ENCODE measurements at places on chromosomes 16 and 17.

DNA sequence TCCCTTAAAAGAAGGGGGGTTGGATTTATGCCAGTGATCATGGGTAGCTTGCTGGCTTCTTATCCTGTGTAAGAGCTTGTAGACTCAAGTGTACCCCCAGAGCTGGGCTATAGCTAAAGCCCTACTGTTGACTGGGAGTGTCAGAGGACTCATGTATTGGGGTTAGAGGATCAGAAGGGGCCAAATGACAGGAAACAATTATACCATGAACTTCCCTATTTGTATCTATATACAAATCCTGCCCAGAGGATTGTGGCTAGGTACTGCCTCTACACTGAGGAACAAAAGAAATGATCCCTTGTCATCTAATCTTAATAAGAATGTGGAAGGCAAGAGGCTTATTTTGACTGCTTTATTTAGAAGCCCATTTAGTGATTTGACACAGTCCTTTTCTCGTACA, 14.3 kb downstream of the ZP2 start:
- no peak for DNase-seq

DNA sequence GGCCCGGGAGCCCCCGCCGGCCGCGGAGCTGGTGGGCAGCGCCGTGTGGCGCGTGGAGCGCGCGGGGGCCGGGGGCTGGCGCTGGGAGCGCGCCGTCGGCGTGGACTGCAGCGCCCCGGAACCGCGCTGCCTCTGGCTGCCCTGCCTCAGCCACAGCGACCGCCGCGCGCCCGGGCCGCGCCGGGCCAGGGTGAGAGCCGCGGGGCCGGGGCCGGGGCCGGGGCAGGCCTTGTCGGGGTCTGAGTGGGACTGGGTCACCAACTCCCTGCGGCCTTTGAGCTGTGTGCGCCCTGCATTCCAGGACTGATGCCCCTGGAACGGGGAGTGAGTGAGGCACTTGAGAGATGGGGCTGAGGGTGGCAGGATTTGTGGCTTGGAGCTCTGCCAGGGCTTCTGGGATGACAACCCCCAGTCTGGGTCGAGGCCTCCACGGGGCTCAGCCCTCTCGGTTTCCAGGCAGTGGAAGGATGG, 25.7 kb downstream of the ARHGAP23 start:
- DNase-seq: peak; percentile 49

GRCh38 chr16:10493276-10493675, 87.1 kb downstream of the EMP2 start:
- DNase-seq: no peak

GRCh38 chr16:29971304-29971703, 2.4 kb upstream of the TAOK2 start:
- no peak for DNase-seq

GRCh38 chr17:19433255-19433654, 22.2 kb downstream of the RNF112 start:
- DNase-seq: no peak

DNA sequence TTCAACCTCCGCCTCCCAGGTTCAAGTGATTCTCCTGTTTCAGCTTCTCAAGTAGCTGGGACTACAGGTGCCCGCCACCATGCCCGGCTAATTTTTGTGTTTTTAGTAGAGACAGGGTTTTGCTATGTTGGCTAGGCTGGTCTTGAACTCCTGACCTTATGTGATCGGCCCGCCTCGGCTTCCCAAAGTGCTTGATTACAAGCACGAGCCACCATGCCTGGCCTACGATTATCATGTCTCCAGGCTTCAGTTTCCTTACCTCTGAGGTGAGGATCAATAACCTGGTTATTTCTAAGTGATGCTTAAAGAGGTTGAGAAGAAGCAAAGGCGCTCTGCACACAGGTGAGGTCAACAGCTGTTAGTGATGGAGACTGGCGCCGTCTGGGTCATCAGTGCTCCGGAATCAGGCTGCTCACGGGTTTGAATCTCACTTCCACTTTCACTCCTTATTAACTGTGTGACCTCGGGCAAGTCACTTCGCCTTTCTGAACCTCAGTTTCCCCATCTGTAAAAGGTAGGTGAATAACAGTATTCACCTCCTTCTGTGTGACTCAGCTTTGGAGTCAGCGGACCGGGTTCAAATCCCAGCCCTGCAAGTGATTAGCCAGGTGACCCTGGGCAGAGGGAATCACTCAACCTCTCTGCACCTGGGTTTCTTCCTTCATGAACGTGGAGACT, 745 bp upstream of the ABCC1 start:
- DNase-seq: no peak

Data from NCI-H2171 treated with DMSO at 0.1 percent for 48 hours (cell line).